Bone marrow (tissue), 2 donors: ENCODE measurements at places on chromosomes 7 and 10.

- DNase-seq = no peak
These were observed 66.3 kb upstream of the HABP2 start for GRCh38 chr10:113486531-113486930.

DNA sequence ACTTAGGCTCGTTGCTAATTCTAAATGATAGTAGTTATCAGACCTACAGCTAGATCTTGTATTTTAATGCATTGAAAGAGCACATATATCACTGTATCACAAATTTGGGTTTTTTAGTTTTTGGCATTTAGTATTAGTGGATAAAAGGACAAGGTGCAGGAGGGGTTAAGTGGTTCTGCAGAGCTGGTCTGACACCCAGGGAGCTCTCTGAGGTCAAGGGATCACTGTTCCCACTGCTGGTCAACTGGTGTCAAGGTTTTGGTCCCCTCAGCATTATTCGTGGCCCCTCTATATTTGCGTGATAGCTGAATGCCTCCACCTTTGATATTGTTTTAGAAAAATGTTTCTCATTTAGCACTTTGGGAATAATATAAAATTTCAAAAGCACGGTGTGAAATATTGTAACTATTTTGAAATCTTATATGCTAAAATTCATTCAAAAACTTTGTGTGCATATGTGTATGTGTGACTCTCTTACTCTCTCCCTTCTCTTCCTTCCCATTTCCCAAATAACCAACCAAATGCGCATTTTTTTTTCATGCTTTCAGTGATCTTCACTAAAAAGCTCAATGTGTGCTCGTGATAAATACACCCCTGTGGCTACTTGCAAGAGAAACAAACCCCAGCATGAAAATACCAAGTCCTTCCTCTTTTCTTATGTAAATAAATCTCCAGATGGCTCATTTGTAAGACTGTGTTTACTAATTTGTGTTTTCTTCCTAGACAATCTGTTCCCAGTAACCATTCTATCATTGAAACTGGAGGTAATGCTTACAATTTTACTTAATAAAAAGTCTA lies 309.2 kb downstream of the FGFR2 start:
- DNase-seq = no peak

GRCh38 chr10:99143011-99143410 lies 92.6 kb downstream of the HPSE2 start:
- DNase-seq = no peak

DNA sequence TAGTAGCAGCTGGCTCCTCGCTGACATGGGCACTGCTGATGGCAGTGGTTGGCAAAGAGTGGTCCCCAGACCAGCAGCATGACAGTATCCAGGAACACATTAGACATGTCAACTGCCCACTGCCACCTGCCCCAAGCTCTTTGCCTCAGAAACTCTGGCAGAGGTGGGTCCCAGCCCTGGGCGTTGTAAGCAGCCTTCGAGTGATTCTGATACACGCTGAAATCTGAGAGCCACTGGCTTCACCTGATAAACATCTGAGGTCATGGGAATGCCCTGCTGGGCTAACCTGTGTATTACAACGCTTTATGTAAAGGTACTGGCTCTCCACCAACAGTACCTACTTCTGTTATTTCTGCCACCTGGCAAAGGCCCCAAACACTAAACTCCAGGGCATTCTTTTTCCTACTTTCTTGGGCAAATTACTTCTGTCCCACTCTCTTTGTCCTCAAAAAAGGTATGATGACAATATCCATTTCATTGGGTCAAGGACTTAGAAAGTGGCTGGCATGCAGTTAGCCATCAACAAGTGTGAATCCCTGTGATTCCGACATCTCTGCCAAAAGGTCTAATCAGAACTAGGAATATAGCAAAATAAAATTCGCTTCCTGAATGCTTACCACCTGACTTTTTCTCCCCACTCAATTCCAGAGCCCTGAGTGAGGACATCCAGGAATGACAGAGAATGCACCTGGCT lies 9.2 kb downstream of the SGMS1 start:
- no peak for DNase-seq

- no peak for DNase-seq
These were observed 99.8 kb downstream of the JCAD start for GRCh38 chr10:29959586-29959985.

- DNase-seq = no peak
These were observed 21.9 kb upstream of the CFAP46 start for GRCh38 chr10:132964231-132964630.

- DNase-seq = no peak
These were observed 46.9 kb downstream of the CUZD1 start for GRCh38 chr10:122798704-122799231.

- DNase-seq = no peak
These were observed 5.4 kb downstream of the AGFG2 start for GRCh38 chr7:100544386-100544785.
